NCI-H2171 treated with DMSO at 0.1 percent for 48 hours (cell line): ENCODE measurements at places on chromosomes 3 and 15.
A peak's percentile ranks its signal among the peaks of the same experiment; 100 is the strongest.

- DNase-seq = no peak
Observed at GRCh38 chr15:35669432-35670045, 123.6 kb upstream of the DPH6 start.

GRCh38 chr3:13767896-13768295 lies 112.0 kb downstream of the WNT7A start:
- peak; percentile 57 for DNase-seq

DNA sequence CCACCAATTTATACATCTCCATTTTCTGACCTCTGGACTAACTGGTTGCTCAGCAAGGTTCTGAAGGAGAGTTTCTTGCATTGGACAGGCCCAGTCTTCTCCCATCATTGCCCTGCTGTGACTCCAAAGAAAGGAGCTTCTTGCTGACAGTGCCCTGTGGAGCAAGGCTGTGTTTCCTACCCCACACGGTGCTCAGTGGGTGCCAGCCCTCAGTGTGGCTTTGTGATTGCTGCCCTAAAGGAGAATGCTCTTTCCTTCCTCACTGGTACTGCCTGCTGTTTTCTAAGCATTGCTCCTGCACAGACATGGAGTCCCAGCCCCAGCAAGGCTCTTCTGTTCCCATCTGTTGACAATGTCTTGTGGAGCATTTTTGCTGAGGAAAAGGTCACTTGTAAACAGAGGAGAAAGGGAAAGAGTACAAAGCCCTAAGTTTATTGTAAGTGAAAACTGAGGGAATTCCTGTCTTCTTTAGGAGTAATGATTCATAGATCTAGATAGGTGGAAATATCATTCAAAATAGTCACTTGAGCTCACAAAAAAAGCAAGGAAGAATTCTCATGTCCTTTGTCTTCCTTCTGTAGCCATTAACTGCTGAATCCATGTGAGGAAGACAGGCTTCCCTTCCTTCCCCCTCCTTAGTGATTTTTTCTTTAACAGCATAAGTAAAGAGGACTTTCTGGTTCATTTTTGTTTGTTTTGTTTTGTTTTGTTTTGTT lies 62.9 kb downstream of the HMG20A start:
- DNase-seq = no peak

DNA sequence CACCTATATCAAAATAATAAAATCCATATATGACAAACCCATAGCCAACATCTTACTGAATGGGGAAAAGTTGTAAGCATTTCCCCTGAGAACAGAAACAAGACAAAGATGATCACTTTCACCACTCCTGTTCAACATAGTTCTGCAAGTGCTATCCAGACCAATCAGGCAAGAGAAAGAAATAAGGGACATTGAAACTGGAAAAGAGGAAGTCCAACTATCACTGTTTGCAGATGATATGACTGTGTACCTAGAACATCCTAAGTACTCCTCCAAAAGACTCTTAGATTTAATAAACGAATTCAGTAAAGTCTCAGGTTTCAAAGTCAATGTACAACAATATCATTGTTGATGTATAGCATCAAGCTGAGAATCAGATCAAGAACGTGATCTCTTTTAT lies 35.6 kb upstream of the FGF7 start:
- no peak for DNase-seq

DNA sequence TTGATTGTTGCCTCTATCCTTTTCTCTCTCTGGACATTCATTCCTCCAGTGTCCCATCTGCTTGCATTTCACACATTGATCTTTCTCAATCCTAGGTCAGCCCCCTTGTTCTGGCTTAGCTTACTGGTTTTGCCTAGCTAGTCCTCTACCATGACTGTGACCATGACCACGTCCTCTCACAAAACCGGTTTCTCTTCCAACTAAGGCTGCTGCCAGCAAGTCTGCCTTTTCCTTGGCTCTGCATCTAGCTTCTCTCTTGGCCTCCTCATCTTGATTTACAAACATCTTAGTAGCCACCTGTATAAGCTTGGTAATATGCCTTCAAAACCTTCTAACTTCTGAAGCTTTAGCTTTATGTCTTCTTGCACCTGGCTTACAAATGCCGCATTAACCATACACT lies 167.2 kb downstream of the STXBP5L start:
- no peak for DNase-seq

DNA sequence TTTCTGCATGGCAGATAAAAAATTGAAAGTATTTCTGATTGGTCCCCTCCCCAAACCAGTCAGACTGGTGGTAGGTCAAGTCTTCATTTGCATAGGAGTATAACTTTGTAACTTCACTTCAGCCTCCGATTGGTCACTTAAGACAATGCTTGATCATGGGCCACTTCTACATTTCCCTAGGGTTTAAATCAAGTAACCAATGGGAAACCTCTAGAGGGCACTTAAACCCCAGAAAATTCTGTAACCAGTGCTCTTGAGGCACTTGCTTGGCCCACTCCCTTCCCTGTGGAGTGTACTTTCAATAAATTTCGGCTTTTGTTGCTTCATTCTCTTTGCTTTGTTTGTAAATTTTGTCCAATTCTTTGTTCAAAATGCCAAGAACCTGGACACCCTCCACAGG lies 225.5 kb downstream of the ARPP21 start:
- no peak for DNase-seq

DNA sequence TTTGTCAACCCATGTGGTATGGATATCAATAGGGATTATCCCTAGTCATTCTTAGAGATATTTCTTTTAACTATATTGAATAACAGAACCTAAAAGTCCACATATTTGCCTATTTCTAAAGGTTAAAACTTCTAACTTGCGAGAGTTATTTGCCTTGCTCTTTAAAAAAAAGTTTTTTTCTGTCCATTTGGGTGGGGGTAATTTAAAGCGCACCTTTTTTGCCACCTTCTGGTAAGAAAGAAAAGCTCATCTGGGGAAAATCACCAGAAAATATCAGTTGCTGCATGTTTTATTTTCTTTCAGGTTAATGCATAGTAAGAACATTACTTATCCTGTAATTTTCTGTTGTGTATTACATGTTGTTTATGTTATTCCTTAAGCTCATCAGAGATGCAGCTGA lies 242.0 kb upstream of the GOLGA6L4 start:
- no peak for DNase-seq

- no peak for DNase-seq
Observed at GRCh38 chr3:132350814-132351213, 33.6 kb downstream of the ACP3 start.

GRCh38 chr3:32575451-32576113 lies 4.9 kb upstream of the DYNC1LI1 start:
- no peak for DNase-seq

GRCh38 chr15:66798426-66799061 lies 96.5 kb downstream of the SMAD6 start:
- no peak for DNase-seq

DNA sequence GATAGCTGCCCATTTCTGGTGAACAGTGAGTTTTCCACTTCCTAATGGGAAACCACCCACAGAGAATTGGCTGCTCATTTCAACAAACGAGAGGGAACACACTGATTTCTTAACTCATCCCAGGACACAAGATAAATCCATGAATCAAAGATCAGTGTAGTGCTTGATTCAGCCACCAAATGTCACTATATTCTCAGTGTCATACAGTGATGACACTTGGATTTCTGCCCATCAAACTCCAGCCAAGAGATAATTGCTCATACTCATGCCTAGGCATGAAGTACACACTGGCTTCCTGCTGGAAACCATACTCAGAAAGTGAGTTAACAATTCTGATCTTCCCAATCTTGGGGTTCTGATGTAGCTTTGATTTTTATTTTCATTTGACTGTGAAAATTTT lies 35.4 kb upstream of the GRM7 start:
- DNase-seq = no peak
